PC-3 (cell line): ENCODE measurements at places on chromosomes 5 and 9. TPM values are rescaled to one million over a fixed set of nuclear protein-coding genes. Genes with fewer than 3 reads are reported as not detected.

Gene PCDHB16
- total RNA-seq: 0.46 TPM in 1 of 2 replicates, not detected in the other

Gene CAMK4
- total RNA-seq: 0.55 and 0.69 TPM in 2 replicates

Gene CAPSL
- total RNA-seq: 0.11 TPM in 1 of 2 replicates, not detected in the other

Gene DOCK8
- 1.5 and 1.9 TPM in 2 replicates for total RNA-seq

Gene HMCN2
- total RNA-seq: 0.11 and 0.35 TPM in 2 replicates

Gene ACOT12
- total RNA-seq: not detected in 2 replicates

Gene BTNL8
- 0.23 TPM in 1 of 2 replicates, not detected in the other for total RNA-seq

Gene TMEM215
- not detected in 2 replicates for total RNA-seq

Gene PAIP1
- total RNA-seq: 117 and 142 TPM in 2 replicates

Gene FOXD4L6
- total RNA-seq: not detected in 2 replicates

Gene CXCL14
- not detected in 2 replicates for total RNA-seq

Gene TRIM36
- total RNA-seq: 0.15 TPM in 1 of 2 replicates, not detected in the other

Gene CERCAM
- total RNA-seq: 19.1 and 23.1 TPM in 2 replicates

DNA sequence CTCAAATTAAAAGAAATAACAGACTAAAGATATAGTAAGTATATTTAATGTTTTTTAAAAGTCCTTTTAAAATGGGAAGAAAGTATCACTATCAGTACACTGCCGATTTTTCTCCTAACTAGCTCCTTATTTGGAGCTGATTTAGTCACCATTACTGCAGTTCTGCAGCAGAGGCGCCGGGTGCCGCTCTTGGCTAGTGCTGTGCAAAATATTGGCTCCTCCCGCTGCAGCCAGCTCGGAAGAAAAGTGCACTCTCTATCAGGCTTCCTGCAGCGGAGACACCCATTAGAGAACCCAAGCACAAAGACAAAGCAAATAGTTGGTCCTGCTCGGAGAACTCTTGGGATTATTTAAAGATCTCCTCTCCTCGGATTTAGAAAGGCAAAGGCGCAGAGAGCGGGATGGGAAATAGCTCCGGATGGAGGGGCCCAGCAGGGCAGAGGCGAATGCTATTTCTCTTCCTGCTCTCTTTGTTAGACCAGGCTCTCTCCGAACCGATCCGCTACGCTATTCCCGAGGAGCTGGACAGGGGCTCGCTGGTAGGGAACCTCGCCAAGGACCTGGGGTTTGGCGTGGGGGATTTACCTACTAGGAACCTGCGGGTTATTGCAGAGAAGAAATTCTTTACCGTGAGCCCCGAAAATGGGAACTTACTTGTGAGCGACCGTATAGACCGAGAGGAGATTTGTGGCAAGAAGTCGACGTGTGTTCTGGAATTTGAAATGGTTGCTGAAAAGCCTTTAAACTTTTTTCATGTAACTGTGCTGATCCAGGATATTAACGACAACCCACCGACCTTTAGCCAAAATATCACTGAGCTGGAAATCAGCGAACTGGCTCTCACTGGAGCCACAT lies at the start of gene PCDHGB3:
PCDHGB3 (plus strand) TSS at position 249 of the 855 bp plus-strand sequence; CDS start at position 402, 153 bp downstream.
- DNase-seq: no peak

- no peak for DNase-seq
Measured at GRCh38 chr5:82244854-82245635, 33.1 kb downstream of the RPS23 start.

- peak; percentile 34 for DNase-seq
Measured at GRCh38 chr5:14872070-14872989, 752 bp upstream of the ANKH start.

DNA sequence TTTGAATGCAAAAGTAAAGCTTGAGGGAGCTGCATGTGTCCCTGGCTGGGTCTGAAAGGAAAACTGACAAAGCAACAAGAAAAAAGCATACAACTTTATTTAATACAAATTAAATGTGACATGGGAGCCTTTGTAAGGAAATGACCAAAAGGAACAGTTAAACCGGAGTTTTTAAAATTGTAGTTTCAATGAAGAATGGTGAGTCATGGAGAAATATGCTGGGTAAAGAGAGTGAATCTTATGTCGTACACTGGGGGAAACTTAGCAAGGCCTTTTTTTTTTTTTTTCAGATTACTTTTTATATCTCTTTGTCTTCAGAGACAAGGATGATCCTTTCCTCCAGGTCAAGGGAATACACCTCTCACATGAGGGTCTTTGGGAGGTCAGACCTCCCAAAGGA lies 50.1 kb upstream of the FBXL17 start:
- peak; percentile 61 for DNase-seq

GRCh38 chr5:35816881-35817521 lies 39.7 kb upstream of the IL7R start:
- no peak for DNase-seq

DNA sequence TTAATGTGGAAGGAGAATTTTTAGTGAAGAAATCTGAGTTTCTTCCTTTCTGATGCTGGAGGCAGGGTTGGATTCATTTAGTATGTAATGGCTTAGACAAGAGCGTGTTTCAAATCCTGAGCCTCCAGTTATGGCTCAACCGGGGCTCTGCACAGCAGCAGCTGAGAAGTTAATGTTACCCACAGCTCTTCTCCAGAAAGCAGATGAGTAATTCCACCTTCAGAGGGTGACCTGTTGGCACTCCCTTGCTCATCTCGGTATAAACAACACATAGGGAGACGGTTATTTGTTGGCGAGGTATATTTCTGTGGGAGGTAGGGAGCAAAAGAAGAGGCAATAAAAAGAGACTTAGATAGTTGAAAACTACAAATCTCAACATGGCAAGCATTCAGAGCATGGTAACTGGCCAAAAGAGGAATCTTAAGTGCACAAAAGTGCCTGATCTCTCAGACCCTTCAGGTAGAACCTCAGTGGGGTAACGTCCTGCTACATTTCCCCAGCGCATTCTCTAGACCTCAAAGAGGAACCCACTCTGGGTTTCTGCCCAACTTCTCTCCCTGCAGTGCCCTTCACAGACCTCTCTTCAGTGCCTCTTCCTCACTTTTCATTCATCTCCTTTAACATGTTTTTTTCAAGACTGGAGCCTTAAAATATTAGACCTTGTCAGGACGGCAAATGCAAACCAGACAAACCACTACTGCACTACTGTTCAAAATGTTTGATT lies 417.5 kb upstream of the ADAMTSL1 start:
- no peak for DNase-seq

- DNase-seq: peak; percentile 70
Measured at GRCh38 chr5:87899208-87899661, 369.4 kb downstream of the TMEM161B start.

DNA sequence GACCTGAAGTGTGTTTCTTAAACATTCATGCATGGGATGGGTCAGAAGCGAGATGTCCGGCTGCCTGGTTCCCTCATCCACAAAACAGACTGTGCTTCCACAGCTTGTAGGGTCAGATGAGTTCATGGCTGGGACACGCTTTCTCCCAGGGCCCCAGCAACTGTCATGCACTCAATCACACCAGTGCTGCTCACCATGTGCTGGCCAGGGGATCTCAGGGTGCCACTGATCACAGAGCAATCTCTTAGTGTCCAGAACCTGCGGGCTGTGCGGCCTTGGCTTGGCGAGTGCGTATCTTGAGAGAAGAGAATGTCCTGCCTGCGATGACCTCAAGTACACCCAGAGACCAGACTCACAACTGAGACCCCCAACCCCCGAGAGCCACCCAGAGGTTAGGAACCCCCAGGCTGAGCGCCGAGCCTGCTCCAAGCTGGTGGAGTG lies 26.0 kb upstream of the FCN2 start:
- DNase-seq: no peak

- DNase-seq: peak; percentile 18
Measured at GRCh38 chr5:115510145-115510645, 34.4 kb downstream of the FEM1C start.

DNA sequence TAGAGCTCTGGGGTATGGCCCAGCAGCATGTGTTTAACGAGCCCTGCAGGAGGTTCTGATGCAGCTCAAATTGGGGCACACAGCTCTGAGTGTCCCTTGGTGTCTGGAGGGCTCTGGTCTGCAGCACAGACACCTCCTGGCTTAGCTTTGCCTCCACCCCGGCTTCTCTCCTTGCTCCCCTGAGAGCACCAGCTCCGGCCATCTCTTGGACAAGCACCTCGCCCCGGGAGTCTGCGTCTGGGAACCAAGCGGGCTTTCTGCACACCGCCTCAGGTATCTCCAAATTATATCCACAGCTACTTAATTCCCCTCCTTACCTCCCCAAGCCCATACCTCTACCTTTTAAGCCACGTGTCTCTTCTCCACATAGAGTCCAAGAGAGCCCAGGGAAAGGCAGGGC lies 83.7 kb upstream of the IRX4 start:
- no peak for DNase-seq

- DNase-seq: no peak
Measured at GRCh38 chr5:135439231-135440205, 7.6 kb downstream of the DCANP1 start.

DNA sequence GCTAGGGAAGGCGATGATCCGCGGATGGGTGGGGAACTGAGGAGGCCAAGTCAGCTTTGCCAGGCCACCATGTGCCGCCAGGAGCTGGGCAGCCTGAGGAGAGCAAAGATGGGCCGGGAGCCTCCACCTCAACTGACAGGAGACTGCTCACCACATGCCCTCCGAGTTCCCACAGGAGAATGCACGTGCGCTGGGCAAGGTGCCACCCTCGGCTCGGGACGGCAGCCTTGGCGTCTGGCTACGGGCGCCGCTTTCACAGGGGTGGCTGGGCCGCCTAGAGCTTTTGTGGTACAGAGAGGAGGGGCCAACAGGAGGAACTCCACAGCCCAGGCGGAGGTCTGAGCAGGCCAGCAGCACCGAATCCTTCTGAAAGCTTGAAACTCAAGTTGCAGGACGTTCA lies 5.3 kb upstream of the TBC1D9B start:
- no peak for DNase-seq

- peak; percentile 20 for DNase-seq
Measured at GRCh38 chr5:54520438-54520846, 2.9 kb downstream of the SNX18 start.

DNA sequence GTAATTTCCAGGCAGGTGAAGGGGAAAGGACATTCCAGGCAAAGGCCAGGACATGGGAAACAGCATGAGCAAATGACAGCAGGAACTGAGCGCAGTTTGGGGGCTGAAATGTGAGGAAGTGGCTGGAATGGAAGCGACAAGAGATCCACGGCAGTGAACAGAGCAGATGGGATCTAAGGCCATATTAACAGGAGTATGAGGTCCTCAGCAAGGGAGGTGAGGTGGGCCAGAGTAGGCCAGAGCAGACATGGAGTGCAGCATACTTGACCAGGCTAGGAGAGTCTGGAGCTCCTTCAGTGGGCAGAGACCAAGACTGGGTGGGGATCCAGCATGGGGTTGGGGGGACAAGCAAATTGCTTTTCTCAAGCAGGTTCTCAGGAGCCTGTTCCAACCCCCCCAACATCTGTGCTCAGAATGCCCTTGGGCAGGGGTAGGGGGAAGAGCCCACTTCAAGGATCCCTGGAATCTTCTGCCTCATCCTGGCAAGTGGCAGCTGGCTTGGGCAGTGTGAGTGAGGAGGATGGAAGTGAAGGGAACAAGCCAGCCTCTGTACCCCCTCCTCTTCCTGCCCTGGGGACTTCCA lies 34.5 kb downstream of the DAB2IP start:
- no peak for DNase-seq

DNA sequence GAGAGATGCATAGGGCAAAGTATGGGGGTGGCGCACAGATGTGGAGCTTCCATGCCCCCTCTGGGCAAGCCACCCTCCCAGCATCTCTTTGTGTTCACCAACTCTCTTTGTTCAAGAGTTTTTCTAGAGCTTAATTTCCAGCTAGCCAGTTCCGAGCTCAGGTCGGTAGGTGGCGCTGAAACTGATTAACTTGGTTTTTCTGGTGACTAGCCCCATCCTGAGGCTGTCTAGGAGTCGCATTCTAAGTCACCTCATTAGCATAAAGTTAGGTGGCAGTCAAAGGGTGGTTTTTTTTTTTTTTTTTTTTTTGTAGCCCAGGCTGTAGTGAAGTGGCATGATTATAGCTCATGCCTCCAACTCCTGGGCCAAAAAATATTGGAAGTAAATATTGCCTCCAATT lies 476.4 kb downstream of the KDM4C start:
- DNase-seq: peak; percentile 67

- DNase-seq: no peak
Measured at GRCh38 chr5:16784843-16785791, 151.0 kb downstream of the MYO10 start.

DNA sequence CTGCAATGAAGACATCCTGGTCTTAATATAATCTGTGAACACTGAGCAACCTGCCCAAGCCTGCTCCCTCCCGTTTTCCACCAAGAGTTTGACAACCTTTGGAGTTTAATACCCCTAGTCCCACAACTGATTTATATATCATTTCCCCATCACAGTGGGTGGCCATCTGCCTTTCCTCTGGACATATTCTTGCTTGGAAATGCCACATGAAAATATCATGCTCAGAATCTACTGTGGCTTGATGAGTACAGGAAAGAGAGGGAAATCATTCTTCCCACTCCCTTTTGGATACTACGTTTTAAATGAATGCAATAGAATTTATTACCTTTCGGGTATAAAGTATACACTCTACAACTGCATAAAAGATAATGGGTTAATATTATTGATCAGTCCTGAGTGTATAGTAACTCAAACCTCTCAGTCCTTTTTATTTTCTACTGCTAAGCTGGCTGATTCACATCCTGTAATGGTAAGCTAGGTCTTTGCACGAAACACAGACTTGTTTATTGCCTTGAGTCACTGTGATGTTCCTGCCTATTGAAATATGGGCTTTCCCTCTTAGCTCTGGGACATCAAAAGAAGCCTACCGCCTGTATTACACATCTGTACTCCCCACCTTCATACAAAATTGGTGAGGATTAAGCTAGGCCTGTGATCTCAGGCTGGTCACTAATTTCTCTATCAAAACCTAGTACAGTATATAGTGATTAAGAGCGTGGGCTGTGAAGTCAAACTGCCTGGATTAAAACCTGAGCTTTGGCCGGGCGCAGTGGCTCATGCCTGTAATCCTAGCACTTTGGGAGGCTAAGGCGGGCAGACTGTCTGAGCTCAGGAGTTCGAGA lies 67.6 kb upstream of the NR5A1 start:
- DNase-seq: peak; percentile 80

- no peak for DNase-seq
Measured at GRCh38 chr5:122118356-122118948, 10.9 kb upstream of the ZNF474 start.

DNA sequence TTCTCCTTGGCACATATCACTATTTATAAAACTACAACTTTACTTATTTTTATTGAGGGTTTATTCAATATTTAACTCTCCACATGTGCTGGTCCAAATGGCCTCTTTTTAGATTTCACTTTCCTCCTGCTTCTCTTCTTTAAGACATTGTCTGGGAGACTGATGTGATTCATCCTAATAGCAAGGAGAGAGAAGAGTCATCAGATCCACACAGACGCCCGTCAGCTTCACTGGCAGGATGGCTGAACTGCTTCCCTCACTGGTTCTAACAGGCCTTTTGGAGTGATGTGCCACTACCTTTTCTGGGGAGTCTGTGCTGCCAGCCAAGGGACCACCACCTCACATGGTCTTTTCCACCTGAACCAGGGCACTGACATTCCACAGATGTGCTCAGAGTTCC lies 16.5 kb upstream of the ROR2 start:
- DNase-seq: no peak
